Daoy (cell line): ENCODE measurements at places on chromosomes 4 and X. TPM values are rescaled to one million over a fixed set of nuclear protein-coding genes. Genes with fewer than 3 reads are reported as not detected.

The PF4V1 gene
- not detected in 2 replicates for total RNA-seq

The FAM9C gene
- total RNA-seq = not detected in 2 replicates

DNA sequence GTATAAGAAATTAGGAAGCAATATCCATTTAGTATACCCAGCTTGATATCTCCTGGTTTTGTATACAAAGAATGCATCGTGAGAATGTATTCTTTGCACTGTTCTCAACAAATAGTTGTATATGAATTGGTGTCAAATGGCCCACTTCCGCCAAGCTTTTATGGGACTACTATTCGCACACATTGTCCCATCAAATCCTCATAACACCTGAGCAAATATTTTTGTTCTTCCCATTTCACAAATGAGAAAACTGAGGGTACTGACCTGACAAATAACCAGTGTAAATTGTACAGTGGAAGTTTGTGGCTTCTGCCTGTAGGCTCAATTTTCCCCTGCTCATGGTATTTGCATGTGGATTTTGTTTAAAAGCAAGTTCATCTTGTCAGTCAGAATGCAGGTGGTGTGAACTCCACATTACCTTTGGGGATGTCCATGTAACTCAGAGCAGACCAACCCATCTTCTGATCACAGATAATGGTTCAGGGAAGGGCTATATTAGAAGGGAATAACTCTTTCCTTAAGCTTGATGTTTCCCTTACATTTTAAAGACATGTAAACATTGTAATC is 51.5 kb upstream of the FAM241A start:
- no peak for DNase-seq

DNA sequence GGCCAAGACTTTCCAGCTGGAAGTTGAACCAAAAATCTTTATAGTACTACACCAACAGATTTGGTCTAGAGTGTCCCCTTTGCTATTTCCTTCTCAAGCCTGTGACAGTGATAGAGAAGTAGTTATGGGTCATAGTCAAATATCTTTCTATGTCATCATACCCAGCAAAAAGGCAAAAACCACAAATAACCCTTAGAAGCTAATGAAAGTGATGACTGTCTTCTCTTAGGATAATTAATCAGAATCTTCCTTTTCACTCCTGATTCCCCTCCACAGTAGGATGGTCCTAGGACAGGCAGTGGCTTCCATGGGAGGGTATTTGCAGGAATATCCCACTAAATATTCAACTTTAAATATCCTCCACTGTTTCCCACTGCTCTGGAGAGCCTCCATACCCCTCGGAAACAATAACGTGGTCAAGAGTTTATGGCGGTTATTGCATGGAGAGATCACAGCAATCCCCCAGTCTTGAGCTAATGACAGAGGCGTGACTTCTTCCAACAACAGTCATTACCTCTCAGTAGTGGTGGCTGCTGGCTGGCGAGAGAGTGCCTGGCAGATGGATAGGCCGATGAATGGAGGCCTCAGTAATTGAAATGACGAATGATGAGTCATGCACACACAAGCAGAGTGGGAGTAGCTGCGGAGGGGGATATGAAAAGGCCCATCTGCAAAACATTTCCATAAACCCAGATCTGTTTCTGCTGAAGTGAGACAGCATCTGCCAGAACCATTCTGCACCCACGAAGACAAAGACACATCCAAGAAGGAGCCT is 154.9 kb downstream of the STK32B start:
- DNase-seq = peak; percentile 96
